Activated T-cell treated with anti-CD3 and anti-CD28 coated beads for 4 hours (primary cell): ENCODE measurements at places on chromosomes 12 and 14.

- no peak for DNase-seq
These were observed 6.1 kb upstream of the FAIM2 start for GRCh38 chr12:49909826-49910225.

DNA sequence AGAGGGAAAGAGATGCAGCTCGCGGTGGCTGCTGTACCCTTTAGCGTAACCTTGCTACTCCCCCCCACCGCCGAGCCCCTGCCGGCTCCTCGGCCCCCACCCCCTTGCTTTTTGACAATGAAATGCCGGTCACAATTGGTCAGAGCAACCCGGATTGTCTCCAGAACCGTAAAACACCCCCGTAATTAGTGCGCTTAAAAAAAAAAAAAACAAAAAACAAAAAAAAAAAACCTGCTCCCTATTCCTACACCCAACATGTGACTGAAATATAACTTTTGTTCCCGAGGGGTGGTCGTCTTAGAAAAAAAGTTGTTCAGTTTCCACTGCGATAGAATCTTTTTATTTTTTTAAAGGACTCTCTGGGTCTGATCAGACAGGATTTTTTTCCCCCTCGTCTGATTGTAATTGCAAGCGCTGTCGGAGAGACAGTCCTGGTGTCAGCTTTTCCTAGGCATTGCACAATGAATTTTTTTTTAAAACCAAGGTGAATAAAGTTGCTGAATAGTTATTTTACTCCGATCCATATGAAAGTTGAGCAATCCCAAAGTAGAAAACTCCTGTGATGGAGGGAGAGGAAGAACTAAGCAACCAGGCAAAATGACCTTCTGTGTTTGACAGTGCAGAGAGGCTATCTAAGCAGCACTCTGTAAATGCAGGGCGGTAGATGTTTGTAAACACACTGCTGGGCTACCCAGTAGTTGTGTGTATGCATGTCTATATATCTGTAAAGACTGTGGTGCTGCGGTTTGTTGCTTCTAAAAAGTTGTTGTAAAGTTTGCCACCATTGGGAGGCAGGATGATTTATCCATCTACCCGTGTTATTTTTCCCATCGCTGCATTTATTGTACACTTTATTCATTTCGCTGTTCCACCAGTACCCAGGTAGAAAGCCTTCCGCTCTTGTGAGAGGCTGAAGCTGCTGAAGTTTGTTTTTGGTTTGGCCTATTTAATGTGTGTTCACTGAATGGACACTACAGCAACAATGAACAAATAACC lies 1.1 kb downstream of the ETV6 start:
- DNase-seq, result peak; percentile 31

DNA sequence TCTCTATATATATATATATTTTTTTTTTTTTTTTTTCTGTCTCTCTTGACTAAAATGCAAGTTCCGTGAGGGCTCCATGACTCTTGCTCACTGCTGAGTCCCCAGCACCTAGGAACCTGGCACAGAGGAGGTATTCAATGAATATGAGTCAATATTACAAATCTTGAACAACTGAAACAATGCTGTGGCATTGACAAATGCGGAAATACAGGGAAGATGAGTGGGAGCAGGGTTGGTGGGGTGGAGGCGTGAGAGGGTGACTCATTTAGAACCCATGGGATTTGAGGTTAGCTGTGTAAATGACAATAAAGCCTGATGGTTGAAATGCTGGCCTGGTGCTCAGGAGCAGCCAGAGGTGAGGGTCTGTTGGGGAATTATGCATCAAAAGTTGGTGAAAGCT lies 121.7 kb upstream of the FUT8 start:
- no peak for DNase-seq

GRCh38 chr12:120873226-120873625 lies 30.9 kb downstream of the SPPL3 start:
- no peak for DNase-seq

DNA sequence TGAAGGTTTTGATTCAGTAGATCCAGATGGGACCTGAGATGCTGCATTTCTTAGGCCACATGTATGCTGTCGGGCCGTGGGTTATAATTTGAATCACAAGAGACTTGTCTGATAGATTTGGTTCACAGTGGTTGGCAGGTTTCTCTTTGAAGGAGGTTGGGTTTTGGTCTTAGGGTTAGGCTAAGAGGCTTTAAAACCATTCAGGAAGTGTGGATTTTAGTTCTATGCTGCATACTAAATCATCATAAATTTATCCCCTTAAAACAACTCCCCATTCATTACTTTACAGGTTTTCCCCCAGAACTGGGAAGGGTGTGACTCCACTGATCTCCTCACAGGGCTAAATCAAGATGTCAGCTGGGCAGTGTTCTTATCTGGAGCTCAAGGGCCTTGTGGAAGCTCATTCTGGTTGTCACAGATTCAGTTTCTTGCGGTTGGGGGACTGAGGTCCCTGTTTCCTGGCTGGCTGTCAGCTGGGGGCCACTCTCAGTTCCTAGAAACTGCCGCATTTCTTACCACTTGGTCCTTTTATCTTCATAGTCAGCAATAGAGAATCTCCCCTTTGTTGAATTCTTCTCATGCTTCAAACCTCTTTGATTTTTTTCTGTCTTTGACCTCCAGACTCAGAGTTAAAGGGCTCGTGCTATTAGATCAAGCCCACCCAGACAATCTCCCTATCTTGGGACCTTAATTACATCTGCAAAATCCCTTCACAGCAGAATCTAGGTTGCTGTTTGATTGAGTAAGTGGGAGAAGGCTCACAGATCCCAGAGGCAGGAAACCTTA lies 20.6 kb upstream of the PCNX1 start:
- DNase-seq, result no peak

GRCh38 chr12:40701756-40702155 lies 9.5 kb downstream of the CNTN1 start:
- DNase-seq, result no peak

DNA sequence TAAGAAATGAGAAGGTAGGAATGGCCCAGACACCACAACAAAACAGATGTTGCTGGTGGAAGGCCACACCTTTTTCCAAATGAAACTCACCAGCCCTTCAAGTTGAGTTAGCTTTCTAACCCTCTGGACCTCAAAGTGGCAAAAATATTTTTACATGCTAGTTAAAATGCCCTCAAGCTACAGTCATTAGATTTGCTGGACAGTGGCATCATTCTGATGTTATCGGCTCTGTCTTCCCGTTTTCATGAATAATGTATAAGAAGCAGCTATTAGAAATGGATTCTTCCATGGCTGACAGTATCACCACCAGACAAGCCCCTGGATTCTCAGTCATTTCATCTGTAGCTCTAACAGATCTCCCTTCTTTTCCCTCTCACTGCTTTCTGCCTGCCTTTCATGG lies 37.1 kb upstream of the PLXNC1 start:
- no peak for DNase-seq

- DNase-seq, result no peak
These were observed 93.9 kb downstream of the TBC1D30 start for GRCh38 chr12:64918344-64918743.

DNA sequence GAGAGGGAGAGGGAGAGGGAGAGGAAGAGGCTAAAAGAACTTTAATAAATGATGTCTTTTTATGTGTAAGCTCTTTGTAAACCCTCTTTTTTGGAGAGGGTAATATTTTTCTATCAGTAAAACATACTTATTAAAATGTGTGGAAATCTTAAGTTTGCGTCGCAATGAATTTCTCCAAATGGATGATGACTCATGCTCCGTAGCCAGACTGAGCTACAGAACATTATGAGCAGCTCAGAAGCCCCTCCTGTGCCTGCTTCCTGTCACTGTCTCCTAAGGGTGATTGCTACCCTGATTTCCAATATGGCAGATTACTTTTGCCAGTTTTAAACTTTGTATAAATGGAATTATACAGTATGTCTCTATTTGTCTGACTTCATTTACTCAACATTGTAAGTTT lies 13.0 kb upstream of the PYGL start:
- no peak for DNase-seq

DNA sequence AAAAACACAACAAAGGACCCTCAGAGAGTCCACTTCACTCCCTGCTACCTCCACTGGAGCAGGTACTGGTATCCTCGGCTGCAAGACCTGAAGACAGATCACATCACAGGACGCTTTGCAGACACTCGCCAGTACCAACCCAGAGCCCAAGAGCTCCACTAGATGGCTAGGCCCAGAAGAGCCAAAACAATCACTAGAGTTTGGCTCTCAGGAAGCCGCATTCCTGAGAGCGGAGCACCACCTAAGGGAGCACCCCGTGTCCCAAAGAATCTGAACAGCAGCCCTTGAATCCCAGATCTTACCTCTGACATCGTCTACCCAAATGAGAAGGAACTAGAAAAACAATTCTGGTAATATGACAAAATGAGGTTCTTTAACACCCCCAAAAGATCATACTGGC lies 399.8 kb downstream of the RAD51B start:
- DNase-seq, result no peak
